ENCODE measurements at places on chromosomes 2 and 18. TPM values are rescaled to one million over a fixed set of nuclear protein-coding genes. Genes with fewer than 3 reads are reported as not detected.

DNA sequence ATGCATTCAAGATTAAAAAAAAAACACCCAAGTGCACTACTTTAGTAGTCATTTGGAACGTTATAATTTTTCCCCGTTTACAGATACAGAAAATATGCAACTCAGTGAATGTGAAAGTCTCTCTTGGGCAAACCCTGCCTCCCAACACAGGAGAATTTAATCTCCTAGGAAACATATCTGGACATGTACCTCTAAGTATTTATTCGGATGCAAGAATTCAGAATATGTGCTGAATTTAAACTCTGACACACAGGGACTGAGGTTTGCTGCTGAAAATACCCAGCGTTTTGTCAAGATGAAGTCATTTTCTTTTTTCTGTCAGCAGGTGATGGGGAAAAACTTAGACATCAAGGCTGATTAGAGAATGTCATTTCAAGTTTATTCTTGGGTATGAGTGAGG lies 105.4 kb downstream of the ACKR3 start:
- peaks cover 7% of the 10 kb centered on the region for H3K27me3 ChIP-seq
- no peak overlapping the region for H3K4me3 ChIP-seq
- no peak for DNase-seq
- no peak overlapping the region for H3K27ac ChIP-seq
- peaks cover 18% of the 10 kb centered on the region for H3K4me1 ChIP-seq
- no peaks in the 10 kb centered on the region for H3K36me3 ChIP-seq

DNA sequence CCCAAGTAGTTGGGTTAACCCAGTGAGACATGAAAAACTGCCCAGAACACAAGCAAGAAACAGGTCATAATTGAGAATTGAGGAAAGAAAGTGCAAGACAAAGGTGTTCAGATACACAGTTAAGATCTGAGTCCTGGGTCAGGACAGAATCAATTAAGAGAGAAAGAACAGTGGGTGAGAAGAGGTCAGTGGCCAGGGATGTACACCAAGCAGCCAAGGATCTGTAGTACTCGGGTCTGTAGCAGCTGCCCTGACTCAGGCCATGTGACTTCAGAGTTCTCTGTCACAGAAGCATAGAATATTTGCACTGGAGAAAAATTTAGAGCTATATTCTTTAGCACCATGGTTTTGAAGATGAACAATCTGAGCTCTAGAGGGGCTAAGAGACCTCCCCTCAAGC lies 141.6 kb downstream of the SLC8A1 start:
- no peak for DNase-seq
- H3K36me3 ChIP-seq, result no peaks in the 10 kb centered on the region
- no peak overlapping the region for H3K4me3 ChIP-seq
- no peaks in the 10 kb centered on the region for H3K27me3 ChIP-seq
- H3K4me1 ChIP-seq, result no peaks in the 10 kb centered on the region

DNA sequence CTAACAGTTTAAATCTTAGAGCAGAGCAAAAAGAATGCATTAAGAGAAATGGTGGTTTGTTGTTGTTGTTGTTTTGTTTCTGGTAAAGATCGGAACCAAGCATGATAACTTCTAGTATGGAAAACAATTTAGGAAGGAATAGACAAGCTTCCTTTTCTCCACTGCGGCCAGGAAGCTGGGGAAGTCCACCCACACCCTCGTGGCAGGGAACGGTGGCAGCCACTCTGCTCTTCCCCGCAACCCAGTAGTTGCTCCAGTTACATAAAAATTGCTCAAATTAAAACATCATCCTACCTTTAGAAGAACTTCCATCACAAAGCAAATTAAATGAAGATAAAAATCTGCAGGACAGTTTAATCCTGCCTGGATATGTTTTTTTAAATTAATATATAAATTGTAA lies 113.0 kb downstream of the RBMS1 start:
- peaks cover 71% of the 10 kb centered on the region for H3K4me1 ChIP-seq
- no peaks in the 10 kb centered on the region for H3K27me3 ChIP-seq
- no peak for DNase-seq
- no peaks in the 10 kb centered on the region for H3K36me3 ChIP-seq

DNA sequence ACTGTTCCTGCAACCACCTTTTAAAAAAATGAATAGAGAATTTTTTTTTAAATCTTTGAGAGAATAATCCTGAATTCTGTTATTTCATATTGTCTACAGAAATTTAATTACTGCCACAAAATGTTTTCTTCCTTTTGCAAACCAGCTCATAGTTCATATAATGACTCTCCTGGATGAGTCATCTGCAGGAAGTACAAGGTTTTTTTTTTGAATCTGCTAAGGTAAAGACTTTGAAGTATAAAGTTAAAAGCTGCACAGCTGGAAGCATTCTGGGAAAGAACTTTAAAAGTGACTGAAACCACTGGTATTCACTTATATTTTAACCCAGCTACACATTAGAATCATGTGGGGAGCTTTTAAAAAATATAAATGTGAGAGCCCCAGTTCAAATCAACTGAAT lies 25.4 kb downstream of the SESTD1 start:
- H3K4me1 ChIP-seq, result peaks cover 21% of the 10 kb centered on the region
- no peaks in the 10 kb centered on the region for H3K36me3 ChIP-seq
- no peak for DNase-seq
- H3K27ac ChIP-seq, result no peak overlapping the region

DNA sequence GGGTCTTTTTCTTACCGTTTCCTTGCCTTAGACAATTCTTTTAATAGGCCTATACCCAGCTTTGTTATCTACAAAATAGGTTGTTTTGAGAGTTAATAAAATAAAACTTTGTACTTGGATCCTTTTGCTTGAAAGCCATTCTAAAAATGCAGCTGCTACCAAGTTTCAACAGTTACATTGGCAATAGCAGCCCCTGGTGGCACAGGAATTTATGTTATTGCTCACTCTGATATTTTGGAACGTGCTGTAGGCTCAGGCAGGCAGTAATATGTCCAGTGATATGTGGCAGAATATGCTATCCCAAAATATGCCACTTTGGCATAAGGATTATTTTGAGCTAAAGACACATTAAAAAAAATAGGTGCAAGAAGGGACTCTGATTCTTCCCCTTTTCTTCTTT lies 6.7 kb upstream of the COMMD1 start:
- H3K27me3 ChIP-seq, result no peaks in the 10 kb centered on the region
- no peak for DNase-seq
- no peak overlapping the region for H3K4me3 ChIP-seq
- H3K27ac ChIP-seq, result no peak overlapping the region

DNA sequence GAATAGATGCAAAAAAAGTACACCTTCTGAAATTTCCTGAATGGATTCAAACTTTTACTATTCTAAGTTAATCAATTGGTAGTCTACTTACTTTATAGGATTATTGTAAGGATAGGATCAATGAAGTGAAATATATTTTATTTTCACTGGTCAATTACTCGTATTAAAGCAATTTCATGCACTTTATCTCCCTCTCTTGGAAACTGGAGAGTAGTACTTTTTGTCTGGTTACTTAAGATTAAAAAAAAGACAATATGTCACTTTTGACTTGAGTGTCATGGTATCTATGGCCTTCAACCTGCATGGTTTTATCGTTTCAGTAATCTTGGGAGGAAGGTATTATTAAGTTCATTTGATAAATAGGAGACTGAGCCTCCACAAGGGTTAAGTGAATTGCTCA lies 1.0 kb upstream of the KYNU start:
- no peaks in the 10 kb centered on the region for H3K27me3 ChIP-seq
- DNase-seq, result no peak
- H3K4me3 ChIP-seq, result no peak overlapping the region

DNA sequence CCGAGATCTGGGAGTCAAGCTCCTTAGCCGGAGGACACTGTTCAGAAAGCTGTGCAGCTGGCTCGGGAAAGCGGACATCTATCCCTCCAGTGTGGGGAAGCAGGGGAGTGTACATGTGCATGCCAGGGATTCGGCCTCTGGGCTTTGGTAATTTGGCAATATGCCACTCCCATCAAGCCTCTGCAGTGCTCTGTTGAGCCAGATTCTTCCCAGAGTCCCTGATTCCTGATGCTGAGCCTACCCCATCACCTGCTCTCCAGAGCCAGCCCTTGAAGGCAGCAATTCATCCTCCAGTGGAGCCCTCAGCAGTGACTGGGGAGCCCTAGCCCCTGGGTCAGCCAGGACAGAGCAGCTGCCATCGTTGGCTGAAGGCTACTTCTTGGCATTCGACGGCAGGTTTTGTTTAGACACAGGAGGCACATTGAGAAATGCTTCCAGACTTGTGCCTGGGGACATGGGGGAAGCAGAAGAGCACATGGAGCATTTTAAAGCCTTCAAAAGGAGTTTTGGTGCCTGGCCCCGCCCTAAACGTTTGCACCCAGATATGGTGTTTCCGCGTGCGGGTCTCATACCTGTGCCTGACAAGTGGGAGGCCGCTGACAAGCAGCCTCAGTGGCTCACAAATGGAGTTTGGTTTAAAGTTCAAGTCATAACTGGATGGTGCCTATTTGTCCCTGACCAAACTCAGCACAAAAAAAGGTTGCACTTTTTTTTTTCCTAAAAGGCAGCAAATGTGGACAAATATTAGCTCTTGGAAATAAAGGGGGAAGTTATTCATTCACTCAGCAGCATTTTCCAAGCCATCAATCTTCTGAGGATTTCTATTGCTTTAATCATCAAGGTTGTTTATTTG lies 272.8 kb downstream of the CYRIA start:
- H3K27ac ChIP-seq, result no peak overlapping the region
- H3K27me3 ChIP-seq, result no peaks in the 10 kb centered on the region
- no peaks in the 10 kb centered on the region for H3K4me1 ChIP-seq
- no peaks in the 10 kb centered on the region for H3K36me3 ChIP-seq
- H3K4me3 ChIP-seq, result no peak overlapping the region
- no peak for DNase-seq

GRCh38 chr2:217983276-217984233 lies 19.2 kb downstream of the TNS1 start:
- H3K27me3 ChIP-seq, result no peaks in the 10 kb centered on the region
- H3K36me3 ChIP-seq, result no peaks in the 10 kb centered on the region
- no peak for DNase-seq
- no peak overlapping the region for H3K27ac ChIP-seq
- H3K4me3 ChIP-seq, result no peak overlapping the region

DNA sequence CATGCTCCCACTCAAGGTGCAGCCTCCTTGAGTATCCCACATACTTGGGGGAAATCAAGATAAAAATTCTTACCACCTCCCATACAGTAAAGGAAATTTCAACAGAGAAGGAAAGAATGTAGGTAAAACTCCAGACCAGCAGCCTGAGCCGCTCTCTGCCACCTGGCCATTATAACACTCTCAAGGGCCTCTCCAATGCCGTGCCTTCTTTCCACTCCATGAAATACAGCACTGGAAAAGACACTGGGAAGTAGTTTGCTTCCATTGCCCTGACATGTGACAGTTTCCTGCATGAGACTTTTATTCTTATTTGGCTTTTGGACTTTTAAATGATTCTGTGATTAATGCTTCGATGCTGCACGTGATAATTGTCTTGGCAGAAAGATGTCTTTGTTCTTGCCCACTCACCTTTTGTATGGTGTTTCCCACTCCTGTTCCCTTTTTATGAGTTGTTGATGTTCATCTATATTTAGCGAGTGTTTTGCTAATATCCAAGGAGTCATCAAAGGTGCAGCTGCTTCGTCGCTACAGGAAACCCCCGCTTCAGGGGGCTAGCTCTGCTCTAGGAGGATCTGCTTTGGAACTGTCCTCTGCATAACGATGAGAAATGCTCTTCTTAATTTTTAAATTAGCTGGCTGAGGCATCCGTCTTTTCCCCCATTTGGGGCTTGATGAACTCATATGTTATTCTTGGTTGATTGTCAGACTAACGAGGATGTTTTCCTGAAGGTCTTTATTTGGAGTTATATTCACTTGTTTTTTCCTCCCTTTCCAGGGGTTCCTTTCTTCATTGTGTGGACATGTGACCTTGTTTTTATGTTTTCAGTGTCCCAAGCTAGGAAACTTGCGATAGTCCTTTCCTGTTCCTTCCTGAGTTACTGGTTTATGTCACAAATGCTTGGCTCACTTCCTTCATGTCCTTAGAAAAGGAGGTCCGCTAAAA lies 179.4 kb downstream of the TXNL1 start:
- no peaks in the 10 kb centered on the region for H3K4me1 ChIP-seq
- no peak overlapping the region for H3K27ac ChIP-seq
- no peaks in the 10 kb centered on the region for H3K27me3 ChIP-seq

GRCh38 chr2:27461118-27461517 lies 18.9 kb downstream of the KRTCAP3 start:
- no peak for DNase-seq
- H3K4me3 ChIP-seq, result no peak overlapping the region
- H3K36me3 ChIP-seq, result peaks cover 65% of the 10 kb centered on the region

DNA sequence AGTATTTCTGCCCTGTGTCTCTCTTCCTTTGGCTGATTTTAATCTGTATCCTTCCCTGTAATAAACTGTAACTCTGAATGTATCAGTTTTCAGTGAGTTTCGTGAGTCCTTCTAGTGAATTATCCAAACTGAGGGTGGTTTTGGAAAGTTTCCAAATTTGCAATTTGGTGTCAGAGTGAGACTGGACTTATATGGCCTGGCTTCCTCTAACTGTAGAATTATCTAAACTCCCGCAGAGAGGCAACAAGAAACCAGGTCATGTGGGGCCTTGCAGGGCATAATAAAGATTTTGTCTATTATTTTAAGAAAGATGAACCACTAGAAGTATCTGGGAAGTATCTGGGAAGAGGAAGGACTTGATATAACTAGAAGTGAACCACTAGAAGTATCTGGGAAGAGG lies 95.3 kb upstream of the RNF152 start:
- H3K36me3 ChIP-seq, result no peaks in the 10 kb centered on the region
- no peak overlapping the region for H3K27ac ChIP-seq
- no peak overlapping the region for H3K4me3 ChIP-seq
- H3K27me3 ChIP-seq, result no peaks in the 10 kb centered on the region

The CAPN14 gene
- 0.97 TPM for total RNA-seq

The CD8B2 gene
- 0.55 TPM for total RNA-seq

DNA sequence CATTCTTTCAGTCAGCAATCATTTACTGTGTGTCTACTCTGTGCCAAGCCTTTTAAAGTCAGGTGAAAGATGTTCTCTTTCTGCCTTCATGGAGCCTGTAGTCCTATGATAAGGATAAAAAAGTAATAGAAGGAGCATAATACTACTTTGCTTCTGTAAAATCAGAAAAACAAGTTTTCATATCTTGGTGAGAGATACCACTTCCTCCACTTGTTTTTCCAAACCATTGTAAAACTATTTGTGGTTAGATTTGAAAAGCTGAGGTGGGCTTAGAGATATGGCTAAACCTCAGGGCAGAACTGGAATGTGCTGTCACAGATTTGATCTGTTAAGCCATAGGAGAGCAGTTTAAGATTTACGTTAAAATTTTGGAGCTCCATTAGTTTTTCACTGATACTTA lies 104.7 kb upstream of the FAM117B start:
- H3K27me3 ChIP-seq, result no peaks in the 10 kb centered on the region
- H3K27ac ChIP-seq, result no peak overlapping the region
- no peak for DNase-seq

DNA sequence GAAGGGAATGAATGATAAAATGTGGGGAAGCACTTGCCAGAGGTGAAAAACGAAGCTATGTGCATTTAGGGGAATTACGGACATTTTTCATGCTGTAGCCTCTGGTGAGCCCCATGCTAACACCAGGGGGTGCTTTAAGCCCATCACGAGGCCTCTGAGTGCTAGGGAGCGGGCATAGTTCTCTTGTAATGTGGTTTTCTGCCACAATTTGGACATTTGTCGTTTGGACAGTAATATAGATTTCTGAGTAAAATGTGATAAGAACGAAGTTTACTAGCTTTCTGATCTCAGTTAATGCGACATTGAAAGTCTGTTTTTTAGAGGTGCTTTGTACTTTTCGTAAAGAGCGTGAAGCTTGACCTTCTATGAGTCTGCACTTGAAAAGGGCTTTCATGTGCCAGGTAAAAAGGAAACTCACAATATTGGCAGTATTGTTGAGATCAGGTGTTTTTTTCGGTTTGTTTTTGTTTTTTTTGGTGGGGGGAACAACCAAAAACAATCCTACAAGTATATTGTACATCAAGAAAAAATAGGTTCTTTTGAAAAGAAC lies 50.6 kb downstream of the TRAF3IP1 start:
- peaks cover 3% of the 10 kb centered on the region for H3K4me1 ChIP-seq
- DNase-seq, result no peak
- no peaks in the 10 kb centered on the region for H3K27me3 ChIP-seq
- H3K4me3 ChIP-seq, result no peak overlapping the region

The CFAP53 gene
- total RNA-seq, result 0.34 TPM
